ENCODE measurements at places on chromosomes 3 and 15.

DNA sequence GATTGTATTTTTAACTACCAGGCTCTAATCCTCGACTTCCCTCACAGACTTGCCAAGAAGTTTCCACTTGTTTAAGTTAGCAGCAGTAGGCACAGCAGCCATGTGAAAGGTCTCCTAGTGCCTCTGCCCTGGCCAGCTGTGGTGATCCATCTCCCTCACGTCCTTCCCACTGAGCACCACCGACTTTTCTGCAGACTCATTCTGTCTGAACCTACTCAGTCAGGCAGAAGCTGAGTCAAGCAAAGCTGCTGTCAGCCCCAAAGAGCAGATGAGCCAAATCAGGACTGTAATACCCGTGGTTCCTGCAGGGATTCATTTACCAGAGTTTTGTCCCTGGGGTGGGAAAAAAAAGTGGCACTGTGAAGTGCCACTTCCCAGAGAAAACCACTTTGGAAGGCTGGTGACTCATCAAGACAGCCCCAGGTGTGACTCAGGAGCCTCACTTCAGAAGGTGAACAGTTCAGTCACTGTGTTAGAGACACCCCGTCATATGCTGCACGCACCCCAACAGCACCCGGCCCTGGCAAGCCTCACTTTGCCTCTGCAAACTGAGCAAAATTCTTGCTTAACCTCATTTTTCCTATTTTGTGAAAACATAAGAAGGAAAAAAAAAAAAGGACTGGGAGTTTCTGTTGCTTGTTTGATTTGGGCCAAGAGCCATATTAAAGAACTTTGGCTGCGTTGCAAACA lies 76.0 kb downstream of the WWTR1 start:
- DNase-seq: no peak

DNA sequence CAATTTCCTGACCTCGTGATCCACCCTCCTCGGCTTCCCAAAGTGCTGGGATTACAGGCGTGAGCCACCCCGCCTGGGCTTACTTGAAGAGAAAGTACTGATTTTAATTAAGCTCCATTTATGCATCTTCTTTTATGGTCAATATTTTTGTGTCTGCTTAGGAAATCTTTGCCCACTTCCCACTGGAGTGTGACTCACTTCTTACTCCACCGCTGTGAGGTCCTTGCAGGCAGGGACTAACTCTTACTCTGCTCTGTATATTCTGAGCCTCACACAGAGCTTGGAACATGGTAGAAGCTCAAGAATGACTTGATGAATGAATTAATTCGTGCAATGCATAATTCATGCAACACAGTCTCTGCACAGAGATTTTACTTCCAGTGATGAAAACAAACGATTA lies 2.9 kb upstream of the TM4SF19 start:
- DNase-seq: peak; percentile 93

GRCh38 chr15:53580366-53580765 lies 179.1 kb downstream of the WDR72 start:
- no peak for DNase-seq

- no peak for DNase-seq
These were observed 77.8 kb upstream of the CHRNB4 start for GRCh38 chr15:78718837-78719236.

DNA sequence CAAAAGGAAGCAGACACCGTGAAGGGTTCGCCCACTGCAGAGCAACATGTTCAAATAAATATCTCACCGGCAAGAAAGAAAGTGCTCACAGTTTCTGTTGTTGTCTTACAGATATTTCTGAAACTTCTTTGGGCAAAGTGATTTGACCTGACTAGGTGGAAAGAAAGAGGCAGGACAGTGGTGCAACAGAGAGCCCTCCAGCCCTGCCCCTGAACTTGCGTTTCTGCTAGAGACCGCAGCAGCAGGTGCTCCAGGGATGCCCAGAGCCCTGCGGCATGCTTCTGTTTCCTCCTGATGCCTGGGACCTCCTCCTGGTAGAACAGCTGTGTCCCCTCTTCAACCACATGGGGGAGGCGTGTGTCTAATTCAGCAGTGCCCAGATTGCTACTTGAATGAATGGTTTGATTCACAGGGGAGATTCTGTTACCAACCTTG lies 123.4 kb downstream of the ATP10A start:
- peak; percentile 13 for DNase-seq

- peak; percentile 72 for DNase-seq
These were observed 1.5 kb downstream of the MSL2 start for GRCh38 chr3:136194409-136195257.

GRCh38 chr3:194256040-194256945 lies 94.8 kb downstream of the CPN2 start:
- DNase-seq: no peak

GRCh38 chr3:40312661-40313226 lies 3.2 kb downstream of the EIF1B start:
- peak; percentile 60 for DNase-seq

GRCh38 chr3:10948326-10948725 lies 44.2 kb upstream of the SLC6A1 start:
- DNase-seq: no peak

DNA sequence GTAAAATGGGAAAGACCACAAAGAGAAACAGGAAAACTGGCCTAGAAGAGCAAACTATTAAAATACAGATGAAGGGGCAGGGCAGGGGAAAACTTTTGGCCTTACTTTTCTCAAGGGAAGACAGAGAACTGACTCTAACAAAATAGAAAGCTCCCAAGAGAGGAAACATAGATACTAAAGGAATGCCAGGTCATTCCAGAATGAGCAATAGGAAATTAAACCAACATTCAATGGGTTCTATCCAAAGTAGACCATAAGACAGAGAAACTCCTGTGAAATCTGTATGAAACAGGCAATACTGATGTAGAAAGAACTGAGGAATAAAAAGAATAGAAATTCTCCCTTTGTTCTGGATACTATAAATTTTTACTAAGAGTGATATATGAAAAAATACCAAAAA lies 491.8 kb downstream of the MECOM start:
- no peak for DNase-seq

Data from inflammatory macrophage (primary cell).